Progenitor cell of endocrine pancreas (in vitro differentiated cells): ENCODE measurements at places on chromosomes 2 and 18. TPM values are rescaled to one million over a fixed set of nuclear protein-coding genes. Genes with fewer than 3 reads are reported as not detected.

The SERPINB11 gene
- not detected in 2 replicates for total RNA-seq

The EN1 gene
- 0.12 and 0.42 TPM in 2 replicates for total RNA-seq

GRCh38 chr2:157245846-157246764 is 11.4 kb upstream of the GALNT5 start:
- no peak for DNase-seq

DNA sequence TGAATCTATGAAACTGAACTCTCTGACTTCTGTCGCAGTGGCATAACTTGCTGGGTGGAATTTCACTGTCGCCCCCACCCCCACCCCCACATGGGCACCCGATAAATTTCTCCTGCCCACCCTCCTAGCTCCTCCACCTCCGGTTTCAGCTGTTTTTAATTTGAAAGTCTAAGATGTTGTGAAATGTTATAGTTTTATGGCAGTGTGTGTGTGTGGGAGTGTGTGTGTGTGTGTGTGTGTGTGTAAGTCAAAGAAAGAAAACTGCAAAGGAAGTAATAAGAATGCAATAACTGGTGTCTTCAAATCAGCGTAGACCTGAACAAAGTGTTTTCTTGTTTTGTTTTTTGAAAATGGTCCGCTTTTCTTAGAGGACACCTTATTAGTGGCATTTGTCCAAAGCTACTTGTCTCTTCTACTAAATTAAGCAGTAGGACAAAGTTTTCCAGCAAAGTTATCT is 388 bp downstream of the DTNA start:
- no peak for DNase-seq
